ENCODE measurements at places on chromosomes 5 and 9.

- DNase-seq = no peak
Observed at GRCh38 chr5:78077369-78078068, 217.0 kb downstream of the AP3B1 start.

GRCh38 chr5:77133061-77133758 is 46.1 kb upstream of the ZBED3 start:
- peak; percentile 100 for DNase-seq

DNA sequence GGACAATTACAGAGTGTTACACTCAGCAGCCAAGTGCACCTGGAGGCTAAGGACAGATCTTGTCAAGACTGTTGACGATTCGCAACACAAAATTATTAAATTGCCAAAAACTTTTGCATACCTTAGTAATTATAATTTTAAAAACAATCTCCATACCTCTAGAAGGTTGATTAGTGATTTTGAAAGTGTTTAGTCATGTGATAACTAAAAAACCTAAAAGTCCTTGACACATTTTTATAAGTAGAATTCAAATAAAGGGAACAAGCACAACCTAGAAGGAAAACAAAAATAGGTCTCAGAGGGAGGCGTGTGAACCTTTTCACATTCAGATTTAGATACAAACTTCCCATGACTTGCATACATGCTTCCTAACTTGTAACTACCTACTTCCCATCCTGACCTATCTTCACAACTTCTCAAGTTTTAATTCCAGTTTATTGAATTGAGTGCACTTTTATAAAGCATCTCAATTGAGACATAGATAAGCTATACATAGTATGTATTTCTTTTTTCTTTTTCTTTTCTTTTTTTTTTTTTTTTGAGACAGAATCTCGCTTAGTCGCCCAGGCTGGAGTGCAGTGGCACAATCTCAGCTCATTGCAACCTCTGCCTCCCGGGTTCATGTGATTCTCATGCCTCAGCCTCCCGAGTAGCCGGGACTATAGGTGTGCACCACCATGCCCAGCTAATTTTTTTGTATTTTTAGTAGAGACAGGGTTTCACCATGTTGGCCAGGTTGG is 5.8 kb downstream of the ZNF367 start:
- no peak for DNase-seq

DNA sequence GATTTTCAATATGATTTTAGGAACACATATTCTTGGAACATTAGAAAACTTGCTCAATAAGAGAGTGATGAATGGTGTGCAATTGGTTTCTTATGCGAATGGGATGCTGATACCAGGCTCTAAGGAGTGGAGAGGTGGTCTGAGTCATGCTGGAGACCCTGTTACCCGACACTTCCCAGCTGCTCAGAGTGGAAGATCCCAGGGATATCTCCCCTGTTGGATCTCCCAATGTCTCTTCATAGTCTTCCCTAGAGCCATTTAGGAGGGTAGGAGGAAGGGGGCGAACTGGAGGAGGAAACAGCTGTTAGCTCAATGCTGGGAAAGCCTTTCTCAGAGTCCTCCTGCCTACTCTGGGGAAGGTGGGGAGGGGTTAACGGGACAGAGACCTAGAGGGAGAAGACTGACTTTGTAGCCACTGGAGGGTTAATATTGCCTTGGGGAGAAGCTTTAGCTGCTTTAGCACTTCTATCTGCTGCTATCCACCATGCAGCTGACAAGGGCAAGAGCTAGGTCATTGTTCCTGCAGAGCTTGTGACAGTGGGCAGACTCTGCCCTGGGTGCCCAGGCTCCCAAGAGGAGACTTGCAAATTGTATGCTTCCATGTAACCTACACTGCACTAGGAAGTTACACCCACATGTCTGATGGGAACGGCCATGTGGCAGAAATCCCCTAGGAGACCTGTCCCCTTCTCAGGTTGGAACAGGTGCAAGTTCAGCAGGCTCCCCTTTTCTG is 301.0 kb downstream of the GADD45G start:
- peak; percentile 15 for DNase-seq

- DNase-seq = no peak
Observed at GRCh38 chr9:92377876-92378275, 26.5 kb downstream of the OGN start.

- peak; percentile 77 for DNase-seq
Observed at GRCh38 chr9:8384091-8384490, 584.5 kb upstream of the DMAC1 start.

DNA sequence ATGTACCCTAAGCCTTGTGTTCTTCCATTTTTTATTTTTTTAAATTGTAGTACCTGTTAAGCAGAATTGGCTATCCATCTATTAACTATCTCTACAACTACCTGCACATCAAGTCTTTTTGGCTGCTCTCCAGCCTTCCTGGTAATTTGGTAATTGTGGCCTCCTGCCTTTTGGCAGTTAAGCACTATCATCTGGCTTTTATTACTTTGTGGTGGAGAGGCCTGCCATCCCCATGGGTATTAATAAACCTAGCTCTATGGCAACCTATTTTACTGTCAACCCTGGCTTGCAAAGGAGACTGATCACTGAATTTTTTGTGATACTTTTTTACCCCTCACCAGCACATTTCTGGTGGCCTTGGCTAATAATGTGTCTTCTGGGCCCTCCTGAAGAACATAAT is 20.5 kb downstream of the SELENOP start:
- peak; percentile 68 for DNase-seq

DNA sequence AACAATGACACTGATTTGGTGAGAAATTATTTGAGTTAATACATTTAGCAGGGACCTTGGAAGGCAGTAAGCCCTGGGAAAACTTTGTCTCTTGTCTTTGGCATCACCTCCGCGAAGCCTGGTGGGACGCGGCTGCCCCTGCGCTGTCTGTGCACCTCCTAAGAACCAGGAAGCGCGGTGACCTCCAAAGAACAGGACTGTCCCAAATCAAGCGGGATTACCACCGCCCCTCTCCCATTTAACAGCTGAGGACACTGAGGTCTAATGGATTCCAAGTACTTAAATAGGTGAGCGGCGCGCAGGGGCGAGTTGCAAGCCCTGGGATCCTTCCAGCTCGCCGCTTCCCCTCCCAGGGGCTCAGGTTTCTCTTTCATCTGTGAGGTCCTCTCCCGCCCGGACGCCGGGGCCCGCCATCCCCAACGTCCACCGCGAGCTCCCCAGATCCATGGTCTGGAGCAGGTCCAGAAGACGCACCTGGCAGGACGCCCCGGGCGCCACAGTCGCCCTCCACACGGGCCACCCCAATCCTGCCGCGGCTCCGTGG is 432 bp downstream of the STARD4 start:
- DNase-seq = peak; percentile 33

- no peak for DNase-seq
Observed at GRCh38 chr5:41482173-41482572, 28.2 kb downstream of the PLCXD3 start.

- peak; percentile 53 for DNase-seq
Observed at GRCh38 chr5:84255315-84255714, 129.4 kb downstream of the EDIL3 start.

- no peak for DNase-seq
Observed at GRCh38 chr5:144436007-144436406, 265.3 kb downstream of the KCTD16 start.

DNA sequence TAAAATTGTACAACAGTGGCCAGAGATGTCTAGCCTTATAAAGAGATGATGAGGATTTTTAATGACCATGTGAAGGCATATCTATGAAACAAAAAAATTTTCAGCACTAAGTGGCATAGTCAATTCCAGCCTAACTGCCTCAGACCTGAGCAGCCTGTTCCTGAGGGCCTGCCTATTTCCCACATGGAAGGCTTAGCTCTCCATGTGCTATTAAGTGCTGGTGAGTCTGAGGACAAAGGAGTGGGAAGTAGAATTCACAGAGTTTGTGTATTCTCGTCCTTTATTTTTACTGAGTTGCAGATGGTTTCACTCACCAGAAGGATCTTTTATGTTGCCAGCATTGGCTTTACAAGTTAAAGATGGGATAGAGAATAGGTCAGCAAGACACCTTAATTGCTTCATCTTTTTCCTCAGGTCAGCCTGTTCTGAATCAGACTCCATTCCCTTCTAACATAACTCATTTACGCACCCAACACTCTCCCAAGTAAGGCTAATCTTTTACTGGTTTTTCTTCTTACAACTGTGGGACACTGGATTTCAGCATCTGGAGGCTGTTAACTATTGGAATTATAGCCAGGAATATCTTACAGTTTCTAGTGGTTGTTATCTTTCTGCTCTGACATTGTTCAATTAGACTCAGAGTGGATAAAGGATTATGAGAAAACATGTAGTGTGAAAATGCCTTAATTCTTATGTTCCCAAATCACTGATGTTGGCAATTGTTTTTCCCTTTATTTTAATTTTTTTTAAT is 76.8 kb downstream of the ISOC1 start:
- DNase-seq = no peak

DNA sequence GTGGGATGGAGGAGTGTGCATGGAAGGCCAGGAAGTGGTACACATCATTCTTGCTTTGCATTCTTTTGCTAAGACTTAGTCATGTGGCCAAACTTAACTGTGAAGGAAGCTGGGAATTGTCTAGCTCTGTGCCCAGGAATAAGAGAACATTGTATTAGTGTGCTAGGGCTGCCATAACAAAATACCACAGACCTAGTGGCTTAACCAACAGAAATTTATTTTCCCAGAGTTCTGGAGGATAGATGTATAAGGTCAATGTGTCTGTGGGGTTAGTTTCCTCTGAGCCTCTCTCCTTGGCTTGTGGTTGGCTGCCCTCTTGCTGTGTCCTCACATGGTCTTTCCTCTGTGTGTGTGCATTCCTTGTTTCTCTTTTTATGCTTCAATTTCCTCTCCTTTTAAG is 32.4 kb downstream of the NNT start:
- peak; percentile 36 for DNase-seq

- DNase-seq = no peak
Observed at GRCh38 chr5:32735512-32735911, 24.4 kb downstream of the NPR3 start.

DNA sequence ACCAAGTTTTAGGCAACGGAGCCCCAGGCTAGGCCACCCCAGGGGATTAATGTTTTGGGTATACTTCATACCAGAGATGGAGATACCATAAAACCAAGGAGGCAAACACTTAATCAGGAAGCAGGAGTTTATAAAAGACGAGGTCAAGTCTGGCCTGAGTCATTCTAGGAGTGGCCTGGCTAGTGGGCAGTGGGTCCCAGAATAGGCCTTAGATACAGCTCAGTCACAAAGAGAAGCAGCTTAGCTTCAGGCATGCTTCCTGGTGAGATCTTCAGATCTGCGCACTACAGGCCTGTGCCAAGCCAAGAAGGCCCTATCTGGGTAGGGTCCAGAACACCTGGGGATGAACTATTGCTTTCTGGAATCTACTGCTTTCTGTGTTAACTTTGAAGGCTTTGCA is 20.6 kb upstream of the NR5A1 start:
- DNase-seq = no peak

- DNase-seq = no peak
Observed at GRCh38 chr9:71524996-71525580, 243.2 kb downstream of the CEMIP2 start.

- DNase-seq = no peak
Observed at GRCh38 chr5:81253875-81254274, 20.8 kb downstream of the CKMT2 start.

GRCh38 chr5:155679530-155679929 is 647.4 kb upstream of the SGCD start:
- no peak for DNase-seq

DNA sequence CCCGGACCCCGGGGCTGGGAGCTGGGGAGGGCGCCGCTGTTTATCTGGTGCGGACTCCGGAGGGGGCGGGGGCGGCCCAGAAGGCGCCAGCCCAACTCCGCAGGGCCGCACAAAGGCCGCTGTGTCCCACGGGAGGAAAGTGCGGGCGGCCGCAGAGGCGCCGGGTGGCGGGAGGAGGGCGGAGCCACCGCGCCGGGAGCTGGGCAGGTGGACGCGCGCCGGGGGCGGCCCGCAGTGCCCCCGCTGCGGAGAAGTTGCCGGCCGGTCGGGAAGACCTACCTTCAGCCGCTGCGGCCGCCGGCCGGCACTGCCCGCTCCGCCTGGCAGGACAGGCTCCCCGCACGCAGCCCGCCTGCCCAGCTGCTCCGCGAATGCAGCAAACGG is 43.6 kb downstream of the NACC2 start:
- no peak for DNase-seq

- peak; percentile 33 for DNase-seq
Observed at GRCh38 chr9:98887918-98888510, 55.7 kb upstream of the COL15A1 start.

DNA sequence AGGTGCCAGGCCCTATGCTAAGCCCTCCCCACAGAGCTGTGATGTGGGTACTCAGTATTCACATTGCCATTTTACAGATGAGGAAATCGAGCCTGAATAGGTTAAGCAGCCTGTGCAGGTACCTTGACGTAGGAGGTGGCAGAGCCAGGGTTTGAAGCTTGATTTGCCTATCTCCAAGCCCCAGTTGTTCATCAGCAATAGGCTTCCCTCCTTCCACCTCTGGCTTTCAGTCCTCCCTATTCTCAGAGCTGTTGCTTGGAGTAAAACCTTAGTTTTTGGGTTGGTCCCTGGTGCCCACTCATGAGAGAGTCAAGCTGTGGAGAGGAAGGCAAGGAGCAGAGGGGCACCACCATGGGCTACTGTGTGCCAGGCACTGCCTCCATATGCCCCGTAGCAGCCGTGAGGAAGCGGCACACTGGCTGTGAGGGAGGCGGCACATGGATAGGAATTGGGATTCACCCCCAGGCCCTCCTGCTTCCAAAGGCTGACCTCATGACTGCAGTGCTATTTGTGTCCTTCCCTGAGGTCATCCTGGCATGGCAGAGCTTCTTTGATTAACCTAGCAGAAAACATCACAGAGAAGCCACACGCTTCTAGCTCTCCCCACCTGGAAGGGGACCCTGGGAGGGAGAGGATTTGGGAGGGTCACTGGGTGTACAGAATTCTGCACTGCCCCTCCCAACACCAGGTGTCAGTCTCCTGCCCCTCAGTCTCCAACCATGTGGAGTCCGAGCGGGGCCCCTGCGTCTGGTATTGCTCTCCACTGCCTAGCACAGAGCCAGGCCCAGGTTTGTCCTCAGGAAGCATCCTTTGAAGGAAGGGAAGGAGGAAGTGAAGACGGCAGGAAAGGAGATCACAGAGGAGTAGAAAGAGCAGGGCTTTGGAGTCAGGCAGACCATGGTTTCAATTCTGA is 109.8 kb downstream of the RGS3 start:
- DNase-seq = no peak

DNA sequence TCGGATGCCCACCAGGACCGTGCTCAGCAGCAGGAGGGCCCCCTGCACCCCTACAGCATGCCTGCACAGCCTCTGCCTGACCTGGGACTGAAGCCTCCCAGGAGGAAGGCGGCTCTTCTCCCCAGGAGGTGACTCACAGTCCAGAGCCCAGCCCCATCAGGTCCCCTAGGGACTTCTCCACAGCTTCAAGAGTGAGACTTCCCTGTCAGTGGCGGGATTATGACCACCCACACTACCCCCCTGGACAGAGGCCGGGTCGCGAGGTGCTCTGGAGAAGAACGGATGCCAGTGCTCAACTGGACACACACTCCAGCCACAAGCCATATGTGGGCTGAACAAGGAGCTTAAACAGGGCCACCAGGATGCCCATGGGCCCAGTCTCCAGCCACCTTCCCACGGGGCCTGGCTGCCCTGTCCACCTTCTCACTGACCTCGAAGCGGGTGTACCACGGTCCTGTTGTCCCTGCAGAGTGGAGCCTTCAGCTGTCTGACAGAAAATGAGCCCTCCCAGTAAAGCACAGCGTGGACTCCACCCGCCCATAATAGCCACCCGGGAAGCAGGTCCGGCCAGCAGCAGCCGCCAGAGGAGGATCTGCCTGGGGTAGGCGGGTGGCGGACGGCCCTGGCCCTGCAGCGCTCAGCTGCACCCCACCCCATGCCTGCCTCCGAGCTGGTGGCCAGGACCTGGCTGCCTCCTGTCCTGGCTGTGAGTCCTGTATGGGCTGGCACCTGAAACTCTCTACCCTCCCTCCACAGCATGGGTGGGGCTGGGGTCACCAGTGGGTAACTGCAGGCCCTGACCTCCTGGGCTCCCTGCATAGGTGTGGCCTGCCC is 54.7 kb downstream of the SEMA4D start:
- peak; percentile 62 for DNase-seq

All from fibroblast of mammary gland (primary cell).